ENCODE measurements at places on chromosomes 13 and 19.

DNA sequence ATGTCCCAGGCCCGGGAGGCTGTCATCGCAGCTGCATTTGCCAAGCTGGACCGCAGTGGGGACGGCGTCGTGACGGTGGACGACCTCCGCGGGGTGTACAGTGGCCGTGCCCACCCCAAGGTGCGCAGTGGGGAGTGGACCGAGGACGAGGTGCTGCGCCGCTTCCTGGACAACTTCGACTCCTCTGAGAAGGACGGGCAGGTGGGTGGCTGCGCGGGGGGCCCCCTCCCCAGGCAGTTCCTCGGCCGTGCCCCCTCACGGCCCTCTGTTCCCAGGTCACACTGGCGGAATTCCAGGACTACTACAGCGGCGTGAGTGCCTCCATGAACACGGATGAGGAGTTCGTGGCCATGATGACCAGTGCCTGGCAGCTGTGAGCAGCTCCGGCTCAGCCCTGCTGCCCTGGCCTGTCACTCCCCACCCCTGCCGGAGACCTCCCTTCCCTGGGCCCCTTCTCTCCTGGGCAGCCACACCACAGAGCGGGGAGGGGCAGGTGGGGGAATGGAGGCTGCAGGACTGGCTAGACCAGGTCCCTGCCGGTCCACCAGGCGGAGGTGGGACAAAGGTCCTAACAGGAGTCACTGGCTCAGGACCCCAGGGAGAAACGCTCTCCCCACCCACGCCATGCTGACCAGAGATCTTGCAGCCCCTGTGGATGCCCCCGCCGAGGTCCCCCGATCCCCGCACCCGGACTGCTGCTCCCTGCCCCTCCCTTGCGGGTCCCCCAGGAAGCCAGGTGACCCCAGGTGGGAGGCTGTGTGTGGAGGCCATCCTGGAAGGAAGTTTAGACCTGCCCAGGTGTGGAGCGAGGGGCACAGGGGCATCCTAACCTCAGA is 1.1 kb downstream of the CAPS start:
- no peak for DNase-seq

DNA sequence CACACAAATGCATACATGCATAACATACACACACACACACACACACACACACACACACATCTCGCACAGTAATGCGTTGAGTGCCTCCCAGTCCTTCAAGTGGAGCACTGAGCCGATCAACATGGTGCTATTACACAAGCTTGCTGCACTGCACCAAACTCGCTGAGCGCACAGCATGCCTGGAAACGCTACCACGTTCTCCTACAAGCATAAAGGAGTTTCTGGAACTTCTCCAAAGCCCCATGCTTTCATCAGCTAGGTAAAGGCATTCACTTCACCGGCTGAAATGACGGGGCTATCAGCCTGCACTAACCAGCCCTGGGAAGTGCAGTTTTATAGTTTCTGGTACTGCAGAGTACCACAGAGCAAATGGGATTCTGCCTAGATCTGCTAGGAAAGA is 92.7 kb downstream of the FGF14 start:
- DNase-seq: no peak

GRCh38 chr13:44765001-44765471 is 188.9 kb upstream of the TSC22D1 start:
- DNase-seq: no peak

GRCh38 chr13:110308656-110309359 is 1.7 kb downstream of the COL4A2 start:
- peak; percentile 68 for DNase-seq

GRCh38 chr13:113848431-113849260 is 15.2 kb downstream of the GAS6 start:
- peak; percentile 68 for DNase-seq

DNA sequence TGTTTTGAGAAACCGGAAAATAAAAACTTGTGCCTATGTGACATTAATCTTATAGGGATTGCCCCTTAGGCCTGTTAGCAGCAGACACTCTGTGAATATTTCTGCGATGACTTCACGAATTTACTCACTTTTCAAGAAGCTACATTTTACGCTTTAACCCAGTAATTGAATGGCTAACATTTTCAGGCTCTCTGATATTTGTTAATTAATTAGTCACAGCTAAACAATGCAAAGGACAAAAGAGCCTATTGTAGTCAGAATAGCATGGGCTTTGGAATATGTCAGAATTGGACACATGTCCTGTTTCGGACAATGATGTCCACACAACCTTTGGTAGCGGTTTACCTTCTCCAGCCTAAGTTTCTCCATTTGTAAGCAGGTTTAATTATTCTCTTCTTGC is 506.6 kb downstream of the EFNB2 start:
- no peak for DNase-seq

DNA sequence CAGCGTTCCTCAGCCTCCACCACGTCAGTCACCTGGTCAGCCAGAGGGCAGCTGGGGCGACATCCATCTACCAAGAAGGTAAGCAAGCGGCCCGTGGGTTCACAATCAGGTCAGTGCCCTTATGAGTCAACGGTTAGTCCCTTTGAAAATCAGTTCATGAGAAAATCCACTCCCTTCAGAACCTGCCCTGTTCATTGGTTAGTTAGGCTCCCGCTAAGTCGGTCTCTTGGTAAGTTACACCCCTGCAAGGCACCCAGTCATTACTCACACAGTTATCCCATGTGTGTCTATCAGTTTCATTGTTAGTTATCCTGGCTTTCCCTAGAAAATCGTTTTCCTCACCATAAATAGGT is 564 bp downstream of the SIGLECL1 start:
- no peak for DNase-seq

DNA sequence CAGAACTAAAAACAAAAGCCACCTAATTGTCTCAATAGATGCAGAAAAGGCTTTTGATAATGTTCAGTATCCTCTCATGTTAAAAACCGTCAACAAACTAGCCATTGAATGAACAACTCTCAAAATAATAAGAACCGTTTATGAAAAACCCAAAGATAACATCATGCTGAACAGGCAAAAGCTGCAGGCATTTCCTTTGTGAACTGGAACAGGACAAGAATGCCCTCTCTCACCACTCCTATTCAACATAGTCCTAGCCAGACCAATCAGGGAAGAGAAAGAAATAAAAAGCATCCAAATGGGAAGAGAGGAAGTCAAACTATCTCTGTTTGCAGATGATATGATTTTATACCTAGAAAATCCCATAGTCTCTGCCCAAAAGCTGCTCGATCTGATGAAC is 179.6 kb upstream of the EDNRB start:
- no peak for DNase-seq

DNA sequence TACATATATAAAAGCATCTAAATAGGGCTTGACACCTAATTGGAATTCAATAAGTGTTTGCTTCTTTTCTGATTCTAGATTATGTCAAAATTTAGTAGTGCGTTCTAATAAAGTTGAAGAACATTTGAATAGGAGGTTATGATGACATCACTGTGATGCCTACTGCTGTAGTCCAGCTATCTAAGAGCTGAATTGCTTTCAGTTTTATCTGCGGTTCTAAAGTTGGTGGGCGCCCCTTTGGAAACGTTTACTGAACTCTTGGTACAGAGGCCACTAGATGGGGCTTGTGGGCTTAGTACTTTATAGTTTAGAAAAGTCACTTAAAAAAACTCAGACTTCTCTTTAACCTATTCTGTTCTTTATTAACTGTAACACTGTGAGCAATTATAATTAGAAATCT is 776.9 kb downstream of the GPC5 start:
- no peak for DNase-seq

- peak; percentile 99 for DNase-seq
Observed at GRCh38 chr19:38930776-38931520, at the start of gene MRPS12. Gene MRPS12, plus strand, starts transcription at chr19:38930944. Its CDS starts 351 bp downstream, at chr19:38931295.

- no peak for DNase-seq
Observed at GRCh38 chr19:14795078-14795721, 16.8 kb upstream of the ADGRE2 start.

- DNase-seq: no peak
Observed at GRCh38 chr13:50668691-50669271, 174.7 kb downstream of the DLEU7 start.

DNA sequence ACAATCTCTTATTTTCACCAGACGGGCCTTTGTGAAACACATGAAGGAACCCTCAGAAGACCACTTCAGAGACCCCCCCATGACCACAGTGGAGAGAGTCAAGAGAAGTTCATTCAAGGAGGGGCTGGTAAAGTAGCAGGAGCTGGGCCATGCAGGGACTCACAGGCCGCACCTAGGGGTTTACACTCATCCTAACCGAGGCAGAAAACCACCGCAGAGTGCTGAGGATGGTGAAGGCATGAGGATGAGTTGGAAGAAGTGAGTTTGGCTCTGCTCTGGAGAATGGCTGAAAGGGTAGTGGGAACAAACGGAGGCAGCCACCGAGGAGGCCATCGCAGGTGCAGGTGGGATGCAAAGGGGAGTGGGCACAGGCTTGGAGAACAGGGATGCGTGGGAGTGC is 1046.9 kb downstream of the UQCRFS1 start:
- DNase-seq: no peak

GRCh38 chr19:28744014-28744413 is 468.9 kb downstream of the UQCRFS1 start:
- DNase-seq: no peak

GRCh38 chr19:17172624-17173345 is 42.4 kb upstream of the USE1 start:
- no peak for DNase-seq

DNA sequence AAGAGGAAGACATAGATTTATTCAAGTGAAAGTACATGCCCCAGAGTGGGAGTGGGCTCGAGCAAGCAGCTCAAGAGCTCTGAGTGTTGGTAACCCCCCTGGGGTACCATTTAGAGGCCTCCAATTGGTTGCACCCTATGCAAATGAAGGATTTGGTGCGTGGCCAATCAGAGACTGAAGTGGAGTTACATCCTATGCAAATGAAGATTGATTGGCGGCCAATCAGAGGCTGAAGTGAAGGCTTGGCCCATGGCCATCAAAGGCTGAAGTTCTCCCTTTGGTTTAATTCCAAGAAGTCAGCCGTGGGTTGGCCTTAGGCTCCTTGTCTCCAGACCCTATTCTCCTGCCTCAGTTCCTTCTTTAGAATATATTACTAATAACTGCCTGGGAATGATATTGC is 12.9 kb upstream of the IGFL1 start:
- DNase-seq: no peak

- DNase-seq: no peak
Observed at GRCh38 chr19:43624933-43625332, 5.5 kb upstream of the ZNF428 start.

GRCh38 chr19:57161985-57162539 is 5.2 kb downstream of the DUXA start:
- DNase-seq: no peak

DNA sequence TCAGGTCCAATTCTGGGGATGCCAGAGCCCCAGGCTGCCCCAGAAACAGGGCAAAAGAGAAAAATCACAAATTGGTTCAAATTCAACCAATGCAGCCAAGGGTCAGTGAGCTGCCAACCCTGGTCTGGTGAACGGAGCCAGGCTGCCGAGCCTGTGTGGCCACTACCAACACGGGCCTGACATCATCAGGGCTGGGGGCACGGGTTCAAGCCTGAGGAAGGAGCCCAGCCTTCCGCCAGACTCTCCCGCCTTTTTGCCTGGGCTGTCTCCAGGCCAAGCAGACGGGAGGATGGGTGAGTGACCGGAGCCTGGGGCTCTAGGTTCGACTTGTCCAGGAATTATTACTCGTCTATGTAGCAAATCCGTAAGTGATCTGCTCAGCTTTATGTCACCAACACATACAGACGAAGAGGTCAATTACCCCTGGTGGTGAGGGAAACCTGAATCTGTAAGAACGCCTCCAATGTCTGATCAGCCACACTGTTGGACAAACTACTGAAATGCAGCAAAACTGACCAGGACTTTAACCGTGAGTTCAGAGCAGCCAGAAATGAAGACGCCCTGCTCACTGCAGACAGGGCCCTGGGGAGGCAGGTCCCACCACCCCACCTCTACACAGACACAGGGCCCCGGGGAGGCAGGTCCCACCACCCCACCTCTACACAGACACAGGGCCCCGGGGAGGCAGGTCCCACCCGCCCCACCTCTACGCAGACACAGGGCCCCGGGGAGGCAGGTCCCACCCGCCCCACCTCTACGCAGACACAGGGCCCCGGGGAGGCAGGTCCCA is 31.8 kb downstream of the RAB20 start:
- no peak for DNase-seq

- DNase-seq: no peak
Observed at GRCh38 chr13:98853771-98854221, 101.3 kb upstream of the SLC15A1 start.

DNA sequence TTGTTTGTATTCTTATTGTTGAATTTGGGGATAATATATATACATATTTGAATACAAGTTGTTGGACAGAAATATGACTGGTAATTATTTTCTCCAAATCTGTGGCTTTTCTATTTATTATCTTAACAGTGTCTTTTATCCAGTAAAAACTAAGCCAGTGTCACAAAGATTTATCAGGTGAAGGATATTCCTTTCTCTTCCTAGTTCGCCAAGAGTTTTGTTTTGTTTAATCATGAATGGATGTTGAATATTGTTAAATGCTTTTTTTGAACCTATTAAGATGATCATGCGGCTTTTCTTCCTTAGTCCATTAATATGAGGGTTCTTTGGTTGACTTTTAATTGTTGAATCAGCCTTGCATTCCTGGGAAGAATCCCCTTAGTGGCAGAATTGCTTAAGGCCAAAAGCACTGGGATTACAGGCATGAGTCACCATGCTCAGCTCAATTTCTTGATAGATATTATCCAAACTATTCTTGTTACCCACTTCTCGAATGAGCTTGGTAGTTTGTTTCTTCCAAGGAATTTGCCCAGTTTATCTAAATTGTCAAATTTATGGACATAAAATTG is 53.3 kb downstream of the TEX26 start:
- DNase-seq: no peak

GRCh38 chr19:35712567-35713505 is 5.0 kb upstream of the KMT2B start:
- no peak for DNase-seq

DNA sequence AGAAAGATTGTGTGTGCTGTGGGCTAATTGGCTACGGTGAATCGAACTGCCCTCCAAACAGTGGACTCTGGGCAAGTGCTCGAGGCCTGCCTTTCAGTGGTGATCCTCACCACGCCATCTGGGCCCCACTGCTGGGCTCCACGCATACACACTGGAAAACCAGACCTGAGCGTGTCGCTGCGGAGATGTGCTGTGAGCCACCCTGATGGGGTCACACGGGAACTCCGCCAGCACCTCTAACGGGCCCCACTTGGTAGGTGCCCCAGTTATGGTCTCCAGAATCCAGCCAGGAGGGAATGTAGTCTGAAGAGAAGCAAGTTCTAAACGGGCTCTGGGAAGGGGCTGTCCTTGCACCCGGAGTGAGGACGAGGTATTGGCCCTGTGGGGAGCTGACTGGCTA is 39.3 kb downstream of the C13orf46 start:
- DNase-seq: peak; percentile 53

GRCh38 chr19:55441692-55442321 is 1.3 kb downstream of the SHISA7 start:
- DNase-seq: no peak

Data from cardiac septum (tissue), 1 donor.